Cerebellar cortex (tissue), 1 donor: ENCODE measurements at places on chromosomes 7 and 10.

- no peak for DNase-seq
These were observed 101.2 kb upstream of the WDR11 start for GRCh38 chr10:120749856-120750566.

DNA sequence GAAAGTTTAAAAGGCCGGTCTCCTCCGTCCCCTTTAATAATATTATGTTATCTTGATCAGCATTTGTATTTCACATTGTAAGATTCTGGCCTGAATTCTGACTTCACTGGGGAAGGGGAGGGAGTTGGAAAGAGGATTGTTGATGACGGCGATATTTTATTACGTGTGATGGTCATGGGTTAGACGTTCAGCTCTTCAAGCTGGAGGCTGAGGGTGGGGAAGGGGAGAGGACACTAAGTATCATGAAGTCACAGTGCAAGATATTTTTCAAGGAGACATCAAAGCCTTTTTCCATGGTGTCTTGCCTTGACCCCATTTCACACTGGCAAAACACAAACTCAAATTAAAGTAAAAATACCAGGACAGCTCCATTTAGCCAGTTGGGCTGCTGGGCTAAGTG is 126.7 kb downstream of the WDR11 start:
- DNase-seq, result no peak

GRCh38 chr7:44393238-44394111 is 68.1 kb upstream of the CAMK2B start:
- no peak for DNase-seq

DNA sequence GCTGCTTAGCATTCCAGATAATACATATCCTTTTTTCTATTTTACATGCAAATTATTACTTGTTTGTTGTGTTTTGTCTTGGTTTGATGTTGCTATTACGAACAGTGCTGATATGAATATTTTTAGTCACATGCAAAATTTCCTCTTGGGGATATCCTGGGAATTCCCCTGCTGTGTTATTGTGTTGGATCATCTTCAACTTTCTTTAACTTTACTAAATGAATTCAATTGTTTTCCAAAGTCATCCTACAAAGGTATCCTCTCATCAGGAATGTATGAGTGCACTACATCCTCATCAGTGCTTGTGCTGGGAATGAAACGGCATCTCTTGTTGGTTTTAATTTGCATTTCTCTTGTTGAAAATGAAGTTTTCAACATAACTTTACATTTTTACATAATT is 87.1 kb downstream of the AASS start:
- DNase-seq, result no peak

DNA sequence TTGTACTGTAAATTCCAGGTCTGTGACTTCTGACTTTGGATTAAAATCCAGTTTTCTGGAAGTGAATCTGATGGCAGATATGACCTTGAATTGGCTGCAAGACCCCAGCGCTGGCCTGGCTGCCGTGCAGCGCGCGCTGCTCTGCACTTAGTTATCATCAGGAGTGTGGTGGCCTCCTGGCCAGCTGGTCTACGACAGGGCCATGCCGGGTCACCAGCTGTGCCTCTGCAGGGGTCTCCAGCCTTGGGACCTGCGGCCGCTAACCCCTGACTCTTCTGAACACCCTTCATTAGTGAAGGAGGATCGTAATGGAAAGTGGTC is 190.7 kb upstream of the SH2B2 start:
- DNase-seq, result no peak

DNA sequence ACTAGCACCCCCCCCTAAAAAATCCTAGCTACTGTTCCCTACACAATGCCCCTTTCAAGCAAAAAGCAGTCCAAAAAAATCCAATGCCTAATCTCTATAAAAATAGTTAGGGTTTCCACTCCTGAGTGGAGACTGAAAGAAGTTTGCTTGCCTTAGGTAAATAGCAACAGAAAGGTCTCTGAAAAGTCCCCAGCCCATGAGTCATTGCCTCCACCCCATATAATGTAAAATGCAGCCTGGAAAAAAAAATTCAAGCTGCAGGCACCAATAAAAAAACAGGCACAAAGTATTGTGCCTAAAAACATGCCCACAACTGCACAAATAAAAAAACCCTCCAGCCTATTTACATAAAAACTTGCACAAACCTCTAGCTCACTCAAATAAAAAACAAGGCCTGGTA is 47.5 kb downstream of the ZNF680 start:
- no peak for DNase-seq

DNA sequence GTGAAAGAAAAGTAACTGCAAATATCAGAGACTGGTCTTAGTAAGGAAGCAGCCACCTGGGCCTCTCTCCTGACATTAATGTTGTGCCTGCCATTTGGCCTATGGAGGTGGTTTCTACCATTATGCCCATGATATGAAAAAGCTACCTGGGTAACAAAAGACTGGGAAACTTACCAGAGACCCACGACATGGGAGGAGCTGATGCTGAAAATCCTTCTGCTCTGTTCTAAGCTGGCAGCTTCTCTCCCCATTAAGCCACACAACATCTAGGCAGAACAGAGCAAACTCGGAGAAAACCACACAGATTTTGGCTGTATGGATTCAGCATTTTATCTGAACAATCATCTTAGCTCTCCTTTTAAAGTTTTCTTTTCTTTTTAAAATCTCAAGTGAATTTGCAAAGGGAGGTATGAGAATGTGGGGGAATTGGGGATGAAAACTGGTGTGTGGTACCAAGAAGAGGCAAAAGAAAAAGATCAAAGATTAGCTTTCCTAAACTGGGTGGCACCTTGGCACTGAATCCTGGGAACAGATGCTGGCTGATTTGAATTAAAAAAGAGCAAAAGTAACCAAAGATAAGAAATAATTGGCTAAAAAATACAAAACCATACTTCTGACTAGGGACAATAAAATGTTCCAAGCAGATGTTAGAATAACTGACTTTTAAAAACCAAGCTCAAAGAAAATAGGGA is 128.6 kb upstream of the ANKRD1 start:
- no peak for DNase-seq

DNA sequence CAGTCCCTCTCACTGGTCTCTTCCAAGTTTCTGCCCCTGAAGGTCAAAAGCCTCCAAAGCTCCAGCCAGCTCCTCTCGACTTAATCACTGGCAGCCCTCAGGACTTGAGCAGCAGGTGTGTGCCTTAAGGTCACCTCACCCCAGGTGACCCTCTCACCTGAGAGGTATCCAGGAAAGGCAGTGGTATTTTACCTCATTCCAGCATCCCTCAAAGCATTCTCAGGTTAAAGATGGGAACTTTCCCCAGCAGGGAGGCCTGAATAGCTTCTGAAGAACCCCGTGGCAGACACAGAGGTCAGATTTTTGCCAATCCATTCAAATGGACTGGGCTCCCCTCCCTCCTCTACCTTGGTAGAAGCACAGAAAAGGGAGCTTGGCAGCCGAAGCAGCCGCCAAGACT is 148.2 kb downstream of the GFRA1 start:
- no peak for DNase-seq

DNA sequence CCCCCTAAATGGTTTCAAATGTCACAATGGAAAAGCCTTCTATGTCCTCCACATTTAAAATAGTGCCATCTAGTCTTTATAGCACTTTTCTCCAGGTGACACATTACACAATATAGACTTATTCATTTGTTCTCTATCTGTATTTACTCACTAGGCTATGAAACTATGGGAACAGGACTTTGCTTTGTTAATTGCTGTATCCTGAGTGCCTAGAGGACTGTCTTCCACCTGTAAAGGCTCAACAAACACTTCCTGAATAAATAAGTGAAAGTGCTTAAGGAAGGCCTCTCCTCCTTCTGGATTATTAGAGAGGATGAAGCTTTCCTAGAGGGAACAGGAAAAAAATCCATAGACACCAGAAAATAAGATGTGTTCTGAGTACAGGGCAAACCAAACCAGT is 397.6 kb upstream of the LRRN3 start:
- DNase-seq, result no peak
